ENCODE measurements at places on chromosomes 6 and 20.
A peak's percentile ranks its signal among the peaks of the same experiment; 100 is the strongest.

- DNase-seq = no peak
These were observed 107.9 kb upstream of the PREP start for GRCh38 chr6:105510746-105511145.

DNA sequence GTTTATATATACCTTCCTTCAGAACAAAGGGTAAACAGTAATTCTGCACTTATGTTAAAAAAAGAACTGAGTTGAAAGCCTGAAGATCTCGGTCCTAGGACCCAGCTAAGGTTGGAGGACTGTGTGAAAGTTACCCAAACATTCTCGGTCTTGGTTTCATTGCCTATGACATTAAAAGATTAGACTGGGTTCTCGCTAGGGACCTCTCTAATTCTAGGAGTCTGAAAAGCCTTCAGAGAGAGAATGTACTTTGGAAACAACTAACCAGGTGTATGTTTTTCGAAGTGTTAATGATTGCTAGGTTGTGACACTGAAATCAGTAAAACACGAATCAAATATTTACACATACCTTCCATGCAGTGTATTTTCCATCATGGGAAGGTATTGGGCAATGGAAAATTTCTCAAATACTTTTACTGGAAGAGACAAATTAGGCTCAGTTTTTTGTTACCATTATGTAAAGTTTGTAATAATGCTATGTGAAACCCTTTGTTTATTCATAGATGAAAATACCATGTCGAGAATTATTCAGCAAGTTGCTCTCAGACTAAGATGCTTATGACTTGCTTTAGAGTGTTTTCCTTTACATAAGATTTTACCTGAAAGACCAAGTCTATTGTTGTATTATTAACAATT lies 113.7 kb upstream of the LOC128125822 start:
- DNase-seq = no peak

GRCh38 chr6:39223555-39223954 lies 5.7 kb downstream of the KCNK5 start:
- DNase-seq = no peak

DNA sequence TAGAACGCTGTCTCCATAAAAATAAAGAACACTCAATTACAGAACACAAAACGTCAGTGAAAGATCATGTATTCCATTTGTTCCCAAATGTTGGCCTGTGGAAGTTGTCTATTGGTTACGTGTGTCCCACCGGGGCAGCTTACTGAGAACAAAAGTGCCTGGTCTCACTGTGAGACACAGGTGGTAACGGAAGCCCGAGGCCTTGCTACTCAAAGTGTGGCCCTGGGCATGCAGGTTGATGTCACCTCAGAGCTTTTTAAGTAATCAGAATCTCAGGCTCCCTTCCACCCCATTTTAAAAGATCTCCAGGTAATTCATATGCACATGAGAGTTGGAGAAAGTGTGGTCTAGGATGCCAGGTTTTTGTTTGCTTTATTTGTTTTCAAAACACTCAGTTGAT lies 422.5 kb upstream of the OPRM1 start:
- no peak for DNase-seq

GRCh38 chr6:7701212-7701834 lies 24.6 kb upstream of the BMP6 start:
- no peak for DNase-seq

DNA sequence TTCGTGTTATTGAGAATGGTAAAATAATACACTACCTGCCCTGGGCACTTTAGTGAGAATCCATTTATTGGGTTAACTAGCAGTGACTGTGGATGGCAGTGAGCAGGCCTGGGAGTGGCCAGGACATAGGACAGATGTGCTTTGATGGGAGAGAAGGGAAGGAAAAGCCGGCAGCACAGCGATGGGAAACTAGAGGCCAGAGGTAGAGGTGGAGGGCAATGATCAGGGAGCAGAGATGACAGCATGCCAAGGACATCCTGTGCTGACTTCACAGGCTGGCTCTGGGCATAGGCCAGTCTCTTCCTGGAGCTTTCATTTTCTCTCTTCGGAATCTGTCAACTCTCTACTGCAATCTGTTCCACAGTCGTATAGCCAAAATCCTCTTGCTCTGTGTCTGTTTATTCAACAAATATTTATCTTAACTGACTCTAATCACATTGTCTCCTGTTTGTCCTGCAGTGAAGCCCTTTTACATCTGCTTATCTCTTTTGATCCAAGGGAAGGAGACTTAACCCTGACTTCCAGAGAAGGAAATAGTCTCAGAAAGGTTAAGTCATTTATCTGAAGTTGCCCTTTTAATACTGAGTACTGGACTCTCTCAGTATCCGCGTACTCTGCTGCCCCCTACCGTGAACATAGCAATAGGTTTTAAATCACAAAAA lies 18.4 kb upstream of the MMP24 start:
- no peak for DNase-seq

DNA sequence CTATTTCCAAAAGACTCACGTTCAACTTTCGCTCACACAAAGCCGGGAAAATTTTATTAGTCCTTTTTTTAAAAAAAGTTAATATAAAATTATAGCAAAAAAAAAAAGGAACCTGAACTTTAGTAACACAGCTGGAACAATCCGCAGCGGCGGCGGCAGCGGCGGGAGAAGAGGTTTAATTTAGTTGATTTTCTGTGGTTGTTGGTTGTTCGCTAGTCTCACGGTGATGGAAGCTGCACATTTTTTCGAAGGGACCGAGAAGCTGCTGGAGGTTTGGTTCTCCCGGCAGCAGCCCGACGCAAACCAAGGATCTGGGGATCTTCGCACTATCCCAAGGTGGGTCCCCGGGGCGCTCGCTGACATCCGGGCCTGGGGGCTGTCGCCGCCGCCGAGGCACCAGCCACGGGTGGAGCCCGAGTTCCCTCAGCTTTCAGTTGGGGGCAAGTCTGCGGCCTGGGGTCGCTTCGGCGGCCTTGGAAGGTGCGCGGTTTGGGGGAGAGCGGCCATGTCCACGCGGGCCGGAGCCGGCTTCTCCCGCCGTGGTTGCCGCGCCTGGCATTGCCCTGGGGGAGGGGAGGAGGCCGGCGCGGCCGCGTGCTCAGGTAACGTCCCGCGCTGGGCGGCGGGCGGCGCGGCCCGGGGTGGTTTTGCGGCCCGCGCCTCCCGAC lies 429 bp downstream of the AMD1 start:
- DNase-seq = no peak

DNA sequence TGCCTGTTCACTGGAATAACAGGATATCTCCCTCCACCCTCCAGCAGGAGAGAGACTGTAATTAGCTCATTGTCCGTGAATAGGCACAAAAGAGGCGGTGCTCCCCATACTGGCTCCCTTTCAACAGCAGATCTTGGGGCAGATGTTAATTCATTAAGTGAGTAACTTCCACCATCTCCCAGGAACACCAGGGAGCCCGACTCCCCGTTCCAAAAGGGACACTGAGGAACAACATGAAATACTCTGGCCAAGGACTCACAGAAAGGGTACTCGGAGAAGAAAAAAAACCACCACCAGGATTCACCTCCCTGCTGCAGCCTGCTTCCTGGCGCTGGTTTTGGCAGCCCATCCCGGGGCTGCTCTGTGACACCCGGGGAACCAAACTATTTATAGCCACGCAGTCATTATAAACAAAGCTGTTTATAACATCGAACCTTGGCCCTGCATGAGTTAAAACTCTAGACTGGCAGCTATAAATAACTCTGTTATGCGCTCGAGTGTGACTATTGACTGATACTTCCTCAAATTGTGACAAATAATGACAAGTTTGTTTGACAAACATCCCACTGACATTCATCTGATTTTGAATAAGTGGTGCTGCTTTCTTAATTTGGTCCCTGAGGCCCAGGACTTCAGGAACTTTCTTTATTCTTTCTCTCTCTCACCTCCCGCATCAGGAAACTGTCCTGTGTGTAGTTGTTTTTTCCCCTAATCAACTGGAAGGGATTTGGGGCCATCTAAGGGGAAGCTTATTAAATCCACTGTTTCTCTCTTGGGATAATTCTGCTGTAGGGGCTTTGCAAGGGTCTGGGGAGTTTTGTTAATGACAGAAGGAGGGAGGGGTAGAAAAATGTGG lies 521.6 kb downstream of the CD83 start:
- no peak for DNase-seq

- no peak for DNase-seq
These were observed 121.4 kb upstream of the DST start for GRCh38 chr6:56764081-56764566.

DNA sequence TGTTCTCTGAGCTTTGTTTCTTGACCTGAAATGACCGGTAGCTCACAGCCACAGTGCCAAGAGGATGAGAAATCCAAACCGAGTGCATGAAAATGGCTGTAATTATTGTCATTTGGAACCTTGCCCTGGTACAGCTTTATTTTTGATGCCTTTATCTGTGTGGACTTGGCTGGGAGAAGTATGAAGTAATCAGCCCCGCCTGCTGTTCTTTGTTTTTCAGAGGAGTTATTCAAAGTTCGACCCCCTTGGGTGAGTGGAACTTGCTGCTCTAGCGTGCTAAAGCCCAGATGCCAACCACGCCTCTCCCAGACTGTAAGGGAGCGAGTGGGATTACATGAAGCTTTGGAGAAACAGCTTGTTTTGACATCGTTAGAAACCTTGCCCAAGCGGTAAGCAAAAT lies 48.3 kb downstream of the ECT2L start:
- no peak for DNase-seq

GRCh38 chr6:148548065-148548748 lies 198.6 kb upstream of the UST start:
- DNase-seq = no peak

DNA sequence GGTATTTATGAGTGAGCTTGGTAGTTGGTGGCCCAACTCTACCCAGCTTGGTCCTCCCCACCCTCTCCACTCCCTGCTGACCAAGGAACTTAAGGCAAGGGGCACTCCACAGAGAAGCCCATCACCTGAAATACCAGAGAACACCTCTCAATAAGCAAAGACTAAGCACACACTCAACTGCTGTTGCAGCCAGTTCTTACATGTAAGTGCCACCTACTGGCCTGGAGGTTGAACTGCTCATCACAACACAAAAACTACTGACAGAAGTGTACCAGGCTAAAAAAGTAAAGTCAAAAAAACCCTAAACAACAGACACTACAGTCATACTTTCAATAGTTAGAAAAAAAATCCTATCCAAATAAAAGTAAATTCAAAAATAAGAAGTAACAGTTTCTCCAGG lies 146.2 kb downstream of the FAM83B start:
- no peak for DNase-seq

GRCh38 chr20:14505476-14505875 lies 168.1 kb upstream of the FLRT3 start:
- DNase-seq = no peak

DNA sequence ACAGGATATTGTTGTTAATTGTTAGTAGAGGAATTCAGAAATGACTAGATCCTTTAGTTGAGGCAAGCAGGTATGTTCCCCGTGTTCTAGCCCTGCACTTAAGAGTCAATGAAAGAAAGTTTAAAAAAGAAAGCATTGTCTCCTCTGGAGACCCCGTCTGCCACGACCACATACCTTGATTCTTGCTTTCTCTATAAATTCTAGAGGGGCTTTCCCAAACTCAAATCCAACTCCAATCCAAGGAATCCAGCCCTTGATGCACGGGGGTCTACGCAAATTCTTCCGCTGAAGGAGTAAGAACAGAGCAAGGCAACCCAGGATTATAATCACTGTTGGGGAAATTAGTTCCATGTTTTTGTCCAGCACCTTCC lies 401 bp downstream of the CYP39A1 start:
- peak; percentile 30 for DNase-seq

GRCh38 chr20:51100617-51101016 lies 77.7 kb upstream of the KCNG1 start:
- DNase-seq = no peak

DNA sequence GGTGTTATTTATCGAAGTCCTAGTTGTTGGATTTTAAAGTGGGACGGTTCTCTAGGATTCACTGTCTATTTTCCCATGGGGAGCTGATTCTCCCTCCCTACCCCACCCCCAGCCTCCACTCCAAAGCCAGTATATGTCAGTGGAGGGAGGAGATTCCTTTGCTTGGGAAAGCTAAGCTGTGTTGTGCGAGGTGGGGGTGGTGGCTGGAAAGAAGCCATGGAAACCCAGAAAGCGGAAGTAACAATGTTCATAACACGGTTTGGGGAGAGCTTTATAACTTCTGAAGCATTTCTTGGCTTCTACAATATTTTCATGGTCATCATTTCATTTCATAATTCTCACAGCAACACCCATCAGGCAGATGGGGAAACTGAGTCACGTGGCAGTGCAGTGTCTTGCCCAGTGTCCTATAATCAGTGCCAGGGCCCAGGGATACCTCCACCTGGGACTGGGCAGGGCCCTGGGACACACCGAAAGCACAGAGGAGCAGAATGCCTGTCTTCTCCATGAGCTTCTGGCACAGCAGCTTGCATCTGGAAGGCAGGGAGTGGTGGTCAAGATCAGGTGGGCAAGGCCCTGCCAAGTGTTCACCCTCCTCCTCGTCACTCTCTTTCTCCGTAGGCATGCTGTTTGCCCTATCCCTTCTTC lies 4.5 kb downstream of the SUN5 start:
- no peak for DNase-seq

- DNase-seq = no peak
These were observed 223.2 kb downstream of the ERMARD start for GRCh38 chr6:169974663-169975062.

GRCh38 chr6:85705220-85705619 lies 62.5 kb upstream of the SYNCRIP start:
- no peak for DNase-seq

GRCh38 chr20:37850036-37850592 lies 52.8 kb upstream of the VSTM2L start:
- no peak for DNase-seq

DNA sequence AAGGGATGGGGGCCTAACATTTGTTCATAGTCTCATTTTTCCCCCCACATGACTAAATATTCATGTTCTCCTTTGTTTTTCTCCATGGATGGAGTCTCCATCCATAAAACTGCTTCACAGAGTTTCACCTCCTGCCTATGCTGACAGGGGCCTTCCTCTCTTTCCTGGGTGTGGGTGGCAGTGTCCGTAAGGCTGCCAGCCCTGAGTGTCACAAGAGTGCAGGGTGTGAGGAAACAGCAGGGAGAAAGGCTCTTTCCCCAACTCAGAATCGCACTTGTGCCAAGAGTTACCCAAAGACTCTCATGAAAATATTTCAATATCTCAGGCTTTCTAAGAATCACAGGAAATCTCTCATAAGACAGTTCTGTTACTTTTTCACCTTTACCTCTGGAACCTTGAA lies 346.2 kb upstream of the MMS22L start:
- no peak for DNase-seq

GRCh38 chr6:120700001-120700400 lies 634.3 kb downstream of the TBC1D32 start:
- no peak for DNase-seq

GRCh38 chr6:3280866-3281465 lies 22.2 kb downstream of the PSMG4 start:
- DNase-seq = no peak

- DNase-seq = no peak
These were observed 1.5 kb downstream of the FAM50B start for GRCh38 chr6:3850451-3851203.

- no peak for DNase-seq
These were observed 21.3 kb downstream of the RBM38 start for GRCh38 chr20:57412347-57413029.

DNA sequence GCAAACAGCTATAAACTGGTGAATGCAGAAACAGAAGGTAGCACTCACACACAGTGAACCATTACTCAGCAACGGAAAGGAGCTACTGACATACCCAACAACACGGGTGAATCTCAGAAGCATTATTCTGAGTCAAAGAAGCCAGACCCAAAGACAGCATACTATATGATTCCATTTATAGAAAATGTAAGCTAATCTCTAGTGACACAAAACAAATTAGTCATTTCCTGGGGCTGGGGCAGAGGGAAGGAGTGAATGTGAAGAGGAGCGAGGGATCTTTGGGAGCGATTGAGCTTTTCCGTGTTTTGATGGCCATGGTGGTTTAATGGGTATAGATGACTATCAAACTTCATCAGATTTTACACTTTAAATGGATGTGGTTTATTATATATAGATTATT lies 614.6 kb downstream of the DHX35 start:
- DNase-seq = no peak

All from left renal cortex interstitium (tissue), 4 donors.